ENCODE measurements at places on chromosomes 2 and 18. TPM values are rescaled to one million over a fixed set of nuclear protein-coding genes. Genes with fewer than 3 reads are reported as not detected.

- DNase-seq, result no peak
Observed at GRCh38 chr18:48100165-48100575, 169.7 kb upstream of the SMAD2 start.

DNA sequence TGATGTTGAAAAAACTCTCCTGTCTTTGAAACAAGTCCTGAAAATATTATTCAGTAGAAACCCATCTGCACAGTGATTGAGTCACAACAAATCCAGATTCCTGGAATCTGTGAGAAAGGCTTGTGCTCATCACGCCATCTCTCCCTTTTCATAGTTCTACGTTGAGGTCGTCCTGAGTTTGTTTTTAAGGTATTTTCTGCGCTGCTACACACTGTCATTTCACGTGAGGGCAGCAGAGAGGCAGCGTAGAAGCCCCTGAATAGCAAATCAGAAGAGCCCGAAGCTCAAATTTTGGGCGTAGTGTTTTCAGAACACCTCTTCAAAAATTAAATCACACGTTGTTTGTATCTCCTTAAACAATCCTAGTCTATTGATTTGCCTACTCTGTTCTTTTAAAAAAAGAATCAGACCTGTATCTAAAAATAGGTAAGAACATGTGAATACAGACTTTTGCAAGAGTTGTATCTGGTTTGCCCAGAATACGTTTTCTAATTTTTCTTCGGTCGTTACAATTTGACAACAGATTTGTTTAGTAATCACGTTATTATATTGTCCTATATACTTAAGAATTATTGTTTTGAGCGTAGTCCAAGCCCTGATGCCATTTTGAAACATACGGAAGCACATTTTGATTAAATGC lies 61.6 kb upstream of the SLC38A11 start:
- DNase-seq, result no peak

DNA sequence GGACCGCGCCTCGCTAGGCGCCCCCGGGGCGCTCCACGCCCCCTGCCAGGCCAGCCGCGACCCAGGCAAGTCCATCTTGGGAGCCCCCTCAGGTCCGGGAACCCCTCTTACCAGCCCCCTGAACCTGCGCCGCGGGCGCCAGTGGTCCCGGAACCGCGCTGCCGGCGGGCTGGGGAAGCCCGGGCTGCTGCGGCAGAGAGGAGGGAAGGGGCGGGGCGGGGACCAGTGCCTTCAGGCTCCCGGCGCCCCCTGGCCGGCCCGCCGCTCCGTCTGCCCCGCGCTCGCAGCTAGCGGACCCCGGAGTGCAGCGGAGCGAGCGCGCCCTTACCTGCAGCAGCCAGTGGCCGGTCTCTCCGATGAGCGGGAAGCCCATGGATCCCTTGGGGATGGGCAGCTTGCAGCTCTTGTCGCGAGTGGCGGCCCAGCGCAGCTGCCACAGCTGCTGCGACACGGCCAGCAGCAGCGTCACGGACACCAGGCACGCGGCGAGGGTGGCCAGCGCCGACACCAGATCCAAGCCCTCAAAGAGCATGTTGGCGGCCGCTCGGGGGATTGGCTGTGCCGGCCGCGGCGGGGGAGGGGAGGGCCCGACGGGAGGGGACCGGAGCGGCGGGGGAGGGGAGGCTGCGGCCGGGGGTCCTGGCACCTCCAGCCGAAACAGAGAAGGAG lies at the start of gene CYP26B1:
Gene CYP26B1 (minus strand): TSS at position 560 of the 669 bp plus-strand sequence. CDS start 28 bp downstream, at position 532.
- DNase-seq, result peak; percentile 67

The REG3G gene
- not detected for total RNA-seq

DNA sequence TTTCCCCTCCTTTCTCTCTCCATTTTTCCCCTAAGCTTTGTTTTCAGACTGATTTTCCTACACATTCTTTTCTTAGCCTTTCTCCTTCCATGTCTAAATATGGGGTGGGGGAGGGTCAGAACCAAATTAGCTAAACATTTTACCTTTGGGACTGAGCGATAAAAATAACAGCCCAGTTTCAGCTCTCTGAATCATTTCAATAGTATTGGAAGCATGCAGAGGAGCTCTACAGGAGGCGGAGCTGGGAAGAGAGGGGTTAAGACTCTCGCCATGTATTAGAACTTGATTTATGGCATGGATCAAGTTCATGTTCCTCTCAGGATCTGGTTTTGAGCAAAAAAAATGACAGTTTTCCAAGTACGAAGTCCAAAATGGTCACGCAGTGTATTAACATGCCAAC lies 109.1 kb downstream of the CPO start:
- DNase-seq, result no peak

The SGPP2 gene
- total RNA-seq, result 0.53 TPM

The KIF1A gene
- total RNA-seq, result 123 TPM

DNA sequence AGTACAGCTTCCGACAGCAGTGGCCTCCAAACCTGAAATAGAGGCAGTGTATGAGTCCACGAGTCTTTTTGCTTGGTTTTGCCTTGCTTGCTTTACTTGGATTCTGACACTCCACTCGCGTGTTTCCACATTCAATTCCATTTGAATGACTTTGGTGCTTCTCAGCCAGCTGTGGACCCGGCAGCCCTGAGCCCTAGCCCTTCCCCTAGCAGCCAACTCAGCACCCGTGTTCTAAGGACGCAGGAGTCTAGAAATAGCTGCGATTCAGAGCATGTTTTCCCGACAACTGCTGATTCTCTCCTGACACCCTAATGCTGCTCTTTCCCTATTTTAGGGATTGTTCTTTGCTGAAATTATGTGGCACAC lies 20.6 kb downstream of the LRRFIP1 start:
- no peak for DNase-seq

The LRRTM1 gene
- 7.2 TPM for total RNA-seq

DNA sequence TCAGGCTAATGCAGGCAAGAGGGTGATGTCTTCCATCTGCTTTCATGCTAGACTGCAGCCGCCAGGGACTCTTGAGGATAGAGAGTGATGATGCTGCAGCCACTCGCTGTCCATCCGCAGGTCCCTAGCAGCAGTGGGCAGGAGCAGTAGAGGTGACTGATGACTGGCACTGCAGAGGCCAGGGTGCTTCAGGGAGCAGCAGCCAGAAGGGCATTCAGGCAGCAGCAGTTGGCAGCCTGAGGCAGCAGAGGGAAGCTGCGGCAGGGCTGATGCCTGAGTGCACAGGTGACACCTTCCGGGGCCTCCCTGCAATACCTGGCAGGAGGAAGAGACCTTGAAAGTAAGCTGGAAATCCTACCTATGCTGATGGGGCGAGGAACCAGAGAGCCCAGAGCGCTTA lies 214.2 kb downstream of the ICOS start:
- no peak for DNase-seq

DNA sequence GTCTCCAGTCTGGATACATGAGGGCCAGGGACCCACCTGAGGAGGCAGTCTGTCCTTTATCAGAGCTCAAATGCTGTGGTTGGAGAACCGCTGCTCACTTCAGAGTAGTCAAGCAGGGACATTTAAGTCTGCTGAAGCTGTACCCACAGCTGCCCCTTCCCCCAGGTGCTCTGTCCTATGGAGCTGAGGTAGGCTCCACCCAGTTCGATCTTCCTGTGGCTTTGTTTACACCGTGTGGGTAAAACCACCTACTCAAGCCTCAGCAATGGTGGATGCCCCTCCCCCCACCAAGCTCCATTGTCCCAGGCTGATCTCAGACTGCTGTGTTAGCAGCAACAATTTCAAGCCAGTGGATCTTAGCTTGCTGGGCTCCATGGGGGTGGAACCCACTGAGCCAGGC lies 731.4 kb upstream of the HS6ST1 start:
- DNase-seq, result no peak

GRCh38 chr2:63399156-63399555 lies 189.1 kb downstream of the WDPCP start:
- DNase-seq, result no peak

DNA sequence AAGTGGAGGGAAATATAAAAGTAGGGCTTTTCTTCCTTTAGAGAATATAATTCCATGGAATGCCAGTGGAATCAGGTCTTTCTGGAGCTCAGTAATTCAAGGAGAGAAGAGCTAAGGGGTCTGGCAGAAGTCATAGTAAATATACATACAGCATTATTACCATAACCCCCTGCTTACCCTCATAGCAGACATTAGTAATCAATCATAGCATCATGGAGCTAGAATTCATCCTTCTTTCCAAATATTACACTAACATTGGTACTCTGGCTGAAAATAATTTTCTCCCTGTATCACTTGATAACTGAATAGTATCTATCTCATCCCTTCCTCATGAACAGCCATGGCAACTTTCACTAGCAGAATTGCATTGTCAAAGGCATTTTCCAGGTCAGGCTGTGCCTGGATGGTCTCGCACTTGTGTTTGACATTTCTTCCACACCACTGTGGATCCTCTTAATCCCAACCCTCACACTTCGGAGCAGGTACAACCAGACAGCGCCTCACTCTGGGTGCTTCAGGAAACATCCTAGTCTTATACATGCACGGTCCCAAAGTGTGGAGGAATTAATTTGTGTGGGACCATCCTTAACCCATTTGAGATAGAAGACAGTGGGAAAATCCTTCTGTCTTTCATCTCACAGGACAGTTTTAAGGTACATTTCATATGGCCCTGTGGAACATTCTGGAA lies 84.2 kb upstream of the SEC11C start:
- DNase-seq, result no peak

The PTPRN gene
- total RNA-seq, result 0.58 TPM

DNA sequence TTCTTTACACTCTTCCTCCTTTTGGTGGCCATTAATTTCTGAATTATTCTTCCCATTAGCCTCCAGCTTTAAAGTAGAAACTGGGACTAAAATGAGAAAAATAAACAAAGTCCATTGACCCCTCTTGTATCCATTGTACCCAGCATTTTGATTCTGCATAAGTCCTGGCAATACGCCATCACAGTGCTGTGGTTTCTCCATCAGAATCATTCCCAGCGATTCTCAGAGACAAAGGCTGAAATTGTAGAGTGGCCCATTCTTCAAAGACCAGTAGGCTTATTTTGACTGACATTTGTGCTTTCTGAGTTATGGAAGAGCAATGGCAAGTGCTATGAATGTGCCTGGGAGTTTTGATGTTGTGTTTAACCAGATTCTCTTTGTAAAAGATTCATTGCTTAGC lies 199.3 kb upstream of the GALNT5 start:
- DNase-seq, result no peak

The ASXL3 gene
- 13.1 TPM for total RNA-seq

GRCh38 chr2:163617517-163617916 lies 118.3 kb downstream of the FIGN start:
- DNase-seq, result no peak

DNA sequence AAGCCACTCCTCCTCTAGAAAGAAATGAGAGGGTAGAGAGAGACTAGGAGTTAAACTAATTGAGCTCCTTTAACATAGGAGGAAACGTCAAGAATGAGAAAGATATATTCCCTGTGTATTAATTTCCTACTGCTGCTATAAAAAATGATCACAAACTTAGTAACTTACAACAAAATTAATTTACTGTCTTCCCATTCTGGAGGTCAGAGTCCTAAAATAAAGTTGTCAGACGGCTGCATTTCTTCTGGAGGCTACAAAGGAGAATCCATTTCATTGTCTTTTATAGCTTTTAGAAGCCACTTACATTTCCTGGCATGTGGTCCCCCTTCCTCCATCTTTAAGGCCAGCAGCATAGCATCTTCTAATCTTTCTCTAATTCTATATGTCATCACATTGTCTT lies 26.9 kb downstream of the ICA1L start:
- no peak for DNase-seq

DNA sequence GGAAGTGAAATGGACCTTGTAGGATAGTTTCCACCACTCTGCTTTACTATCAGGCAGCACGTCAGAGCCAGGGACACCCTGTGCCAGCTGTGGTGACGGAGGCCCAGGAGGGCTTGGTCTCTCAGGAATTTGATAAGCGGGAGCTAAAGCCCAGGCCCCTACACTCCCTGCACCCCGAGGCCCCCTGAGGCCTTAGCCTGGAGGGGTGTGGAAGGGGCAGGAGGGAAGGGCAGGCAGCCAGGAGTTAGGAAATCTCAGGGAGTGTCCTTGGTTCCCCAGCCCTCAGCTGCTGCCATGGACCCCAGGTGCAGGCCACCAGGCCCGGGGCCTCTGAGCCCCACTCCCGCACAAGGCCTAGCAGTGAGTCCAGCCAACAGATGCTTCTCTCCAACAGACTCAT lies 38.2 kb downstream of the PDIA6 start:
- peak; percentile 52 for DNase-seq

- DNase-seq, result no peak
Observed at GRCh38 chr2:138708682-138709241, 71.4 kb downstream of the NXPH2 start.

The CFC1 gene
- not detected for total RNA-seq

DNA sequence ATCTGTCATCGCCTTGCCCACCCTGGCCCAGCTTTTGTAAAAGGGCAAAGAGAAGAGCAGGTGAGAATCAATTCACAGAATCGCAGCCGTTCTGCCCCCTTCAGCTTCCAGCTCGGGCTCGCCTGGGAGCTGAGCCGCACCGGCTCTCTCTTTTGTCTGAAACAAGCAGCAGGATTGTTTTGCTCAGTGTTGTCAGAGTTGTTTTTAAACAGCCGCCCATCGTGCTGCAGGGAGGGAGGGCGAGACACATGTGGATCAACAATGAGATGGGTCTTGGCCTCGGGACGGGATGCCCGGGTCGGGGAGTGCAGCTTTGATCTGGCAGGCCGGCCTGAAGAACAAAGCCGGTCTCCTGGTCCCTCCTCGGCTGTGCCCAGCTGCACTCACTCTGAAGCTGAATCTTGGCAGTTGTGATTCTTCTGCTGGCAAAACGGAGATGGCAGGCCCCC lies 39.7 kb upstream of the HDAC4 start:
- no peak for DNase-seq

The TUBB8B gene
- not detected for total RNA-seq

- DNase-seq, result no peak
Observed at GRCh38 chr2:213763963-213764362, 479.7 kb downstream of the SPAG16 start.

GRCh38 chr2:147588191-147588590 lies 256.6 kb upstream of the ACVR2A start:
- no peak for DNase-seq

- DNase-seq, result no peak
Observed at GRCh38 chr2:20551945-20552328, 99.0 kb downstream of the HS1BP3 start.

- no peak for DNase-seq
Observed at GRCh38 chr2:30769481-30769780, 37.8 kb downstream of the CAPN13 start.

DNA sequence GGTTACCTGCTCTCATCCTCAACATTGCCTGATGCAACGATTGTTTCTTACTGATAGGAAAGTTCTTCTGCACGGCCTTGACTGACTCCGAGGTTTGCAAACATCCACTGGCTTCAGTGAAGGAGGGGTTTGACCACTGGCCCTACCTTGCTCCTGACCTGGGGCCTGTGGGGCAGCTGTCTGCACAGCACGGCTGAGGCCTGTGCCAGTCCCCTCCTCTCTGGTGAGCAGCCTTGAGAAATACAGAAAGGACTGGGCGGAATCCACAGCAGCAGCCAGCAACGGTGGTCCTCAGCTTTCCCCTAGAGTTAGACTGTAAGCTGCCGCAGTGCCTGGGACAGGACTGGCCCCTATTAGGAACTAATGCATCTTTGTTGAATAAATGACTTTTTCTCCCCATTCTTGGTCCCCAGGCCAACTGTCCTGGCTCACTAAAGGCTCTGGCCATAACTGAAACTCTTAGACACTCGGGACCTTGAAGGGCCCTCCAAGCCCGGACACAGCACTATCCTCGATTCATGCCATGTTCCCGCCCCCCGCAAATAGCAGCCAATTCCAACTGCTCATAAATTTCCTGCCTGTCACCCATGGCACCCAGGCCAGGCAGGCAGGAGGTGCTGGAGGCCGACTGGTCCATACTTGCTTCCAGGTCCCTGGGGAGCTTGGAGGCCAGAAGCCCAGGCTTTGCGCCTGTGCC lies 26.7 kb downstream of the ATOH8 start:
- peak; percentile 69 for DNase-seq
